ENCODE measurements at places on chromosomes 4 and X.

DNA sequence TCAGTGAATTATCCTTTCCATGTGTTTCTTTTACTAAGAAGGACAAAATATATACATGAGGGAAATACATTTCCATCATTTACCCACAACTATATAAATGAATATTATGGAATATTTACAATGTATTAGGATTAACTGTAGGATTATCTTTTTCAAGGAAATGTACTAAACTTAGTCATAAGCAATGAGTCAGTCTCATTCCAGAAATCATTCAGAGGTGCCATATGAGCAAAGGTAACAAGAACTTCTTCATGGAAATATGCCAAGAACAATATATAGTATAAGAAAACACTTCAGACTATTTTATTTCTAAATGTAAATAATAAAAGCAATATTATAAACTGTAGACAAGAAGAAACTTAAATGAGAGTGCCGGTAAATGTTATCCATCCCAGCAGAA is 67.1 kb downstream of the USP38 start:
- no peak for DNase-seq

- no peak for DNase-seq
Observed at GRCh38 chr4:179145746-179146525, 1703.7 kb upstream of the AGA start.

GRCh38 chr4:87007528-87008446 is 73.0 kb downstream of the AFF1 start:
- peak; percentile 66 for DNase-seq

DNA sequence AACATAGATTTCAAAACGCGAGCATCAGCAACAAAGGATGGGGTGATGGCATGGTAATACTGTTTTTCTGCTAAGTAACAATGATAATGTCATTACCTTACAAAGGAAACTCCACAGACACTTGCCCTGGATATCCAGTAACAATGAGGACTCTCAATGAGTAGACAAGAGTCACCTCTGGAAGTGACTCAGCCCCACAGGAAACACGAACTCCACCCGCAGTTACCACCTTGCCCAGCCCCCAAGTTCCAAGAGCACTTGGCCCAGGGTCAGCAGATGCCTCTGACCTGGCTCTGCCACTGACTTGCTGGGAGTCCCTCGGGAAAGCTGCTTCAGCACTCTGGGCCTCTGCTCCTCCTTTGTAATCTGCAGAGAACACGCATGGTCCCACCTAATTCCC is 110.3 kb upstream of the MAP3K15 start:
- peak; percentile 60 for DNase-seq

DNA sequence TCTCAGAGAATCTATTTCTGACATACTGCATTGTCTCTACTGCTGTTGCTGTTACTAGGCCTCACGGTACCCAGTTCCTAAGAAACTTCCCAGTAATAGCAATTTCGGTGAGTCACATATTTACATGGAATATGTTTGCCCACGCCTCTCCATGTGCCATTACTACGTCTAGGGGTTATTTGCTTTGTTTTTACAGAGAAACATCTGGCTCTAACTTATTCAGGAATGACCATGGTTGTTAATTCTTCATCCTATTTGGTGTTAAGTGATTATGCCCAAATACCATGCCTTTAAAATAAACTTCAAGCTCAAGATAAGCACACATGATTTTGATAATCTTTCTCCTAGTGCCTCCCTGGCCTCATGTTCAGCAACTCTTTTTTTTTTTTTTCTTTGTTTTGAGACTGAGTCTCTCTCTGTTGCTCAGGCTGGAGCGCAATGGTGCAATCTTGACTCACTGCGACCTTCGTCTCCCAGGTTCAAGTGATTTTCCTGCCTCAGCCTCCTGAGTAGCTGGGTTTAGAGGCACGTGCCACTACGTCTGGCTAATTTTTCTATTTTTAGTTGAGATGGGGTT is 101.0 kb upstream of the HS3ST1 start:
- DNase-seq: no peak

GRCh38 chr4:154415313-154415712 is 76.3 kb downstream of the DCHS2 start:
- no peak for DNase-seq

- DNase-seq: no peak
Observed at GRCh38 chrX:40632199-40632598, 9.0 kb downstream of the MPC1L start.

DNA sequence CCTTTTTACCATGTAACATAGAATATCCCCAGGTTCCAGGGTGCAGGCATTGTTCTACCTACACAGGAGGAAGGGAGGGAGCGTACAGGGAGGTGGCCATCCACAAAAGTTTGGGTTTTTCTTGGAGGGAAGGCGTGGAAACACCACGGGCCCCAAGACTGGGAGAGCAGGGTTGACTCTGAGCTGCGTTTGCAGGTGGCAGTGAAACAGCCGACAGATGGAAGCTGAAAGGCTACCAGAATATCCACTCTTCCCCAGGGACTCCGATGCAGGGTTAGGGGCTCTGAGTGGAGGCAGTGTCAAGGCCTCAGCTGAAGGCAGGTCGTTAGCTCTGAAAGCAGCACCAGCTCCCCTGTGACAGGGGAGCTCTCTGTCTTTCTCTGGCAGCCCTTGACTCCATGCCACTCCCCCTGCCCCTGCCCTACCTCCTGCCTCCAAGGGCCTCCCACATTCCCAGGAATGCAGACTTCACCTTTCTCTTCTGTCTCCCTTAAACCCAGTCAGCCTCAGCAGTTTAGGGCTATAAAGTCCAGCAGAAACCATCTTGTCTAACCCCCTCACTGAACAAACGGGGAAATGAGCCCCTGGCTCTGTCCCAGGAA is 14.0 kb upstream of the GLOD5 start:
- no peak for DNase-seq

DNA sequence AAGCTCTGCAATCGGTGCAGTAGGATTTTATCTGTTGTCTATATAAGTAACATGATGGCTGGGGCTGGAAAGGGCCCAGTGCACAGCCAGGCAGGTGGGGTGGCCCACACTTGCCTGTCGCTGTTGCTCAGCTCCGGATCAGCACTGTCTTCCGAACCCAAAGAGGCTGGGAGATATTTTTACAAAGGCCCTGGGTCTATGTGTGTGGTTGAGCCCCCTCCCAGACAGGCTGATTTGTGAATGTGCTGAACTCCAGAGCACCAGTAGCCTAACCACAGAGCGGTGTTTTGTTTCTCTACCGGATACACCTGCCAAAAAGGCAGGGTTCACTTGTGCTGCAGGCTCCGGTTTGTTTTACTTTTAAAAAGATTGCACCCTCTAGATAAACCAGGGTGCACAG is 33.5 kb upstream of the CHRNA9 start:
- no peak for DNase-seq

DNA sequence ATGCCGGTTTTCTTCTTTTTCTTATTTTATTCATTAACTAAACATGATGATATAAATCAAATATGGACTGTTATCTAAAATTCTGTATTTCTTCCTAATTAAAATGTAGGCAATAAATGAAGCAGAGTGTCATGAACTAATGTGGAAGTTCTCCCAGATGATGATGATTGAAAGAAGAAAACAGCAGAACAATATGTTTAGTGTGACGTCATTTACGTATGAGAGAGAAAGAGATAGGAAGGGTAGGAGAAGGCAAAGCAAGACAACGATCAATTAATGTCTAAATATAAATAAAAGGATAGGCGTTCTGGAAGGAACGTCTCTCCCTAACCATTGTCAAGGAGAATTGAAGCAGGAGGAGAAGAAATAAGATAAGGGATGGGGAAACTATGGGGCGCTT is 105.2 kb downstream of the NEUROG2 start:
- DNase-seq: no peak

- no peak for DNase-seq
Observed at GRCh38 chr4:54320826-54321685, 92.0 kb downstream of the PDGFRA start.

DNA sequence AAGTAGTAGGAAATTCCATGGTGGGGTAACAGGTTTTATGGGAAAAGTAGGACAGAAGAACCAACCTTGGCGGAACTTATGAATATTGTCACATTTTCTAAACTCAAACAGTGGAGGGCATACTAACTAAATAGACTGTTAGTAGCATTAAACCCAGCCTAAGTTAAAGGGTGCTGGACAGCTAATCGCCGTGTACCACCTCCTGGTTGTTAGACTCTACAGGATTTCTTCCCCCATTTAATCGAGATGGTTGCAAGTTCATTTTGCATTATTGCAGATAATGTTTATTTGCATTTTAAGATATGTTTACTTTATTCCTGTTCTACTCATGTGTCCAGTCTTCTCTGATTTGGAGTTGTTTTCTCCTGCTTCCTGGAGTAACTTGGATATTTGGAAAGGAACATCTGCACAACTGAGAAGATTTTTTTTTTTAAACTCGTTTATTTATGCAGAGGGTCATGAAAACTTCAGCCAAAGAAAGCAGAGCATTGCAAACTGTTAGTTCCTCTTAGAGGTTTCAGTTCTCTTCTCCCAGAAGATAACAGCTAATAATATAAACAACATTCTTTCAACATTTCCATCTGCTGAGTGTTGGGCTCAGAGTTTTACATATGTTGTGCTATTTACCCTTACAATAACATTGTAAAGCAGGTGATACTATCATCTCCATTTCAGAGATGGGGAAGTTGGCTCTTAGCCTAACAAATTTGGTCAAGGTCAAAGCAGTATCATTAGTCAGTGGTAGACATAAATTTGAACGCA is 51.5 kb upstream of the TBC1D9 start:
- DNase-seq: no peak

- DNase-seq: no peak
Observed at GRCh38 chr4:15870921-15871664, 67.4 kb downstream of the FGFBP1 start.
